HFFc6 (cell line): ENCODE measurements at places on chromosomes 3 and 15. TPM values are rescaled to one million over a fixed set of nuclear protein-coding genes. Genes with fewer than 3 reads are reported as not detected.
A peak's percentile ranks its signal among the peaks of the same experiment; 100 is the strongest.

Gene RASL12
- not detected in 3 replicates for total RNA-seq

Gene DZIP1L
- 6.6 and 9.7 TPM in 2 replicates for total RNA-seq

Gene WDR93
- not detected in 3 replicates for total RNA-seq

Gene LIPH
- total RNA-seq, result 0.20 to 0.90 TPM (median 0.57 TPM) in 3 replicates

Gene COMMD2
- total RNA-seq, result 27.6 and 32.1 TPM in 2 replicates

Gene USP4
- total RNA-seq, result 41.3 to 43.3 TPM (median 41.9 TPM) in 3 replicates

Gene HHLA2
- total RNA-seq, result not detected in 2 replicates

Gene RARB
- total RNA-seq, result 1.7 TPM in 1 of 2 replicates, not detected in the other

Gene ACAD11
- total RNA-seq, result 14.1 to 18.6 TPM (median 17.2 TPM) in 3 replicates

Gene DGKG
- total RNA-seq, result 0.15 to 0.46 TPM (median 0.31 TPM) in 3 replicates

DNA sequence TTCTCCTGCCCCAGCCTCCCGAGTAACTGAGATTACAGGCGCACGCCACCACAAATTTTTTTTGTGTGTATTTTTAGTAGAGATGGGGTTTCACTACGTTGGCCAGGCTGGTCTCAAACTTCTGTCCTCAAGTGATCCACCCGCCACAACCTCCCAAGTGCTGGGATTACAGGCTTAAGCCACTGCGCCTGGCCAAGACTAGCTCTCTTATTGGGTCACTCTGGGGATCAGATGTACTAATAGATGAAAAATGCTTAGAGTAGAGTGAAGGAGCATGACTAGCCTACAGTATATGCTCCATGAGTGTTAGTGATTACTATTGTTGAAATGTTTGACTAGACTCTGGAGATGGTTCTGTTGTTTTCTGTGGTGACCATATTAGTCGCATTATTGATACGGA, 21.8 kb downstream of the RARB start:
- DNase-seq, result no peak
- H3K36me3 ChIP-seq, result no peaks in the 10 kb centered on the region
- H3K27ac ChIP-seq, result no peak overlapping the region

- H3K36me3 ChIP-seq, result peaks cover 28% of the 10 kb centered on the region
- no peak for DNase-seq
- H3K27ac ChIP-seq, result no peak overlapping the region
- no peaks in the 10 kb centered on the region for H3K27me3 ChIP-seq
- H3K4me3 ChIP-seq, result no peak overlapping the region
- peaks cover 10% of the 10 kb centered on the region for H3K4me1 ChIP-seq
Measured at GRCh38 chr3:171095063-171095462, 68.5 kb upstream of the SLC2A2 start.

DNA sequence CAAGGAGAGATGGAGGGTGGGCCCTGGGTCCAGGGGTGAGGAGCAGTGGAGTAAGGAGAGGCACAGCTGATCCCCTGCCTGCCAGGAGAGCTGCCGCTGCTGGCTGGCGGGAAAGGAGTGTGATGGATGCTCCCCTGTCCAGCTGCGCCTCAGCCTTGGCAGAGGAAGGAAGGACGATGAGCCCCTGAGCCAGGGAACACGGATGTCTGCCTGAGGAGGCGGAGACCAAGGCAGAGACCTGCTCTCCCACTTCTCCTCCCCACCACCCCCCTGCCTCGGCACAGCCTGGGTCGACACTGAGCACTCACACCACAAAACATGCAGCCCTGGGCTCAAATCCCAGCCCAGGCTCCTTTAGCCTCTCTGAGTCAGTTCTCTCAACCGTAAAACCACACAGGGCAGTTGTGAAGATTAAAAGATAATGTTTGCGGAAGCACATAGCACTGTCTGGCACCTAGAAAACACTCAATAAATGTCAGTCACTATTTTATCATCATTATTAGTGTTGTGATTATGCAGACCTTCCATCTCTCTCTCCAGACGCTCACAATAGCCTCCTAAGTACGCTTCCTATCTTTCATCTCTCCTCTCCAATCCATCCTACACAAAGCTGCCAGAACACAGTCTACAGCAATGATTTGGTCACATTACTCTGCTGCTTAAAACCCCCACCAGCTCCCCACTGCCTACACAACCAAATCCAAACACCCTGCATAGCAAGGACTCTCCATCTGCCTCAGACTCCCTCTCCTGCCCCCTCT, 52.2 kb downstream of the SEMA5B start:
- H3K4me1 ChIP-seq, result peaks cover 38% of the 10 kb centered on the region
- H3K4me3 ChIP-seq, result peak overlapping the region; percentile 21; the same call in 1 of the 2 replicates
- peak; percentile 80 for DNase-seq
- peaks cover 50% of the 10 kb centered on the region for H3K27me3 ChIP-seq

DNA sequence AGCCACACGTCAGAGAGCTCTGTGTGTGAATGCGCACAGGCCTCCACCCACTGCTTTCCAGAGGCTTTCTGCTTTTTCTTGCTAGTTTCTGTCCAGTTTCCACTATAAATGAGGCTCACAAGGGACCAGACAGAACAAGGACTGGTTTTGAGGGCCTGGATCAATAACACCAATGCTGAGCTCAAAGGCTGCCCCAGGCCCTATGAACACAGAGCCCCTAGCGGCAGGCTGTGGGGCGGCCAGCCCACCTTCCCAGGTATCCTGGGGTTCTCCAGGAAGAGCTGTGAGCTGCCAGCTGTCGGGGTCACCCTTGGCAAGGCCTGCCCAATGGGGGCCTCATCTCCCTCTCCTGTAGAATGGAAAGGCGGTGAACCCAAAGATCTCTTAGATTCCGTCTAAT, 2.2 kb upstream of the ITIH3 start:
- no peak overlapping the region for H3K4me3 ChIP-seq
- H3K27ac ChIP-seq, result no peak overlapping the region
- peaks cover 27% of the 10 kb centered on the region for H3K27me3 ChIP-seq
- H3K4me1 ChIP-seq, result peaks cover 11% of the 10 kb centered on the region; the same call in 1 of the 2 replicates
- no peak for DNase-seq
- no peaks in the 10 kb centered on the region for H3K36me3 ChIP-seq

DNA sequence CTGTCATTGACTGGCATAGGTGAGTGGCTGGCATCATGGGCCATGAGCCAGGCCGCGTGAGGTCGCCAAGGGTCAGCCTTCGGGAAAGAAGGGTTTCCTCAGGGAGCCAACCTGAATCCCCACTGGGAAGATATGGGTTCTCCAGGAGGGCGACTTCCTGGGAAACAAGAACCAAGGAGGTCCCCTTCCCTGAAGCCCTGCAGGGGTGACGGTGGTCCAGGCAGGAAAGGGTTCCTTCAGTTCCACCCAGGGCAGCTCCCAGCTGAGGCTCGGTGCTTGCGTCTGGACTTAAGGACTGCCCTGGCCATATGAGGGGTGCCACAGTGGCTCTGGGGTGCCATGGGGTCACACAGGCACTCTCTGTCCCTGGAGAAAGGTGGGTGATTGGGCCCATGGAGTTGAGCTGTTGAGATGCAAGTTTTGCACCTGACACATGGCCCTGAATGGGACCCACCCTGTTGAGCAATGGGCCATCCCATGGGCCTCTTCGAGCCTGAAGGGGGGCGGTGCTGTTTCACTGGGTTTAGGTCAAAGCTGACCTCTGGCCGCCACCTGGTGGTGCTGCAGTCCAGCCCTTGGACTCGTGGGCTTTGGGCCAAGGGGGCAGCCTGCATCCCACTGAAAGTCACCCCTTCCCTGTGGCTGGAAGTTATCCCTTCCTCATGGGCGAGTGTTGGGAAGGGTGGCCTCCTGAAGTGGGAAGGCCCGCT, 228.1 kb downstream of the SNRPN start:
- H3K36me3 ChIP-seq, result no peaks in the 10 kb centered on the region; the same call in 1 of the 2 replicates
- peaks cover 4% of the 10 kb centered on the region; the same call in 1 of the 2 replicates for H3K27me3 ChIP-seq
- no peak for DNase-seq
- no peaks in the 10 kb centered on the region for H3K4me1 ChIP-seq
- no peak overlapping the region for H3K27ac ChIP-seq
- no peak overlapping the region for H3K4me3 ChIP-seq

- DNase-seq, result no peak
- no peak overlapping the region for H3K4me3 ChIP-seq
- no peak overlapping the region for H3K27ac ChIP-seq
- no peaks in the 10 kb centered on the region for H3K27me3 ChIP-seq
Measured at GRCh38 chr15:89774492-89774891, 1.6 kb upstream of the MESP2 start.

GRCh38 chr3:34382859-34383258, 584.4 kb downstream of the PDCD6IP start:
- no peaks in the 10 kb centered on the region for H3K36me3 ChIP-seq
- H3K27me3 ChIP-seq, result no peaks in the 10 kb centered on the region
- no peak overlapping the region for H3K4me3 ChIP-seq
- H3K27ac ChIP-seq, result no peak overlapping the region
- no peaks in the 10 kb centered on the region for H3K4me1 ChIP-seq

DNA sequence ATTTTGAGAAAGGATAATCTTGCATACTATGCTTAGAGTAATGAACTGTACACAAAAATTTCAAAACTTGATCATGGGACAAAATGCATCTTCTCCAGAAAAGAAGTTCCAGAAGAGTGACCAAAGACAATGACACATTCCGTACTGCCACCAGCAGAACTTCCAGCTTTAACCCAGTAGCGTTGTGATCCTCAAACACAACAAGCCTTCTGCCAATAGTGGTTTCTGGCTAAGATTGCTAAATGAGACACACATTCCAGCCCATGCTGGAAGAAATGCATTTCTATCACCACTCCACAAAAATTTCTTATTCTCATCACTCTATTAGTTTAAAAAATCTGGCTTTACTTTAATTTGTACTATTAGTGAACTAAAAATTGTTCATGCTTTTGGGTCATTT, 334.9 kb downstream of the TBC1D5 start:
- no peak for DNase-seq
- H3K27me3 ChIP-seq, result no peaks in the 10 kb centered on the region
- peaks cover 7% of the 10 kb centered on the region; the same call in 1 of the 2 replicates for H3K4me1 ChIP-seq

GRCh38 chr15:76222159-76222558, 89.1 kb downstream of the ETFA start:
- peaks cover 12% of the 10 kb centered on the region for H3K4me1 ChIP-seq
- no peak overlapping the region for H3K4me3 ChIP-seq
- peaks cover 22% of the 10 kb centered on the region for H3K36me3 ChIP-seq
- no peaks in the 10 kb centered on the region; the same call in 1 of the 2 replicates for H3K27me3 ChIP-seq
- DNase-seq, result no peak

- H3K36me3 ChIP-seq, result peaks cover 43% of the 10 kb centered on the region
- peaks cover 21% of the 10 kb centered on the region for H3K4me1 ChIP-seq
- H3K27me3 ChIP-seq, result no peaks in the 10 kb centered on the region
- no peak overlapping the region for H3K27ac ChIP-seq
Measured at GRCh38 chr3:16364323-16364722, 99.3 kb downstream of the OXNAD1 start.

GRCh38 chr15:38991701-38992100, 427.1 kb upstream of the RASGRP1 start:
- peaks cover 77% of the 10 kb centered on the region for H3K4me1 ChIP-seq
- H3K36me3 ChIP-seq, result no peaks in the 10 kb centered on the region
- no peaks in the 10 kb centered on the region; the same call in 1 of the 2 replicates for H3K27me3 ChIP-seq
- peak overlapping the region; percentile 62 for H3K27ac ChIP-seq

- H3K27ac ChIP-seq, result no peak overlapping the region
- no peaks in the 10 kb centered on the region; the same call in 1 of the 2 replicates for H3K27me3 ChIP-seq
- H3K4me1 ChIP-seq, result peaks cover 6% of the 10 kb centered on the region; the same call in 1 of the 2 replicates
- DNase-seq, result no peak
- H3K36me3 ChIP-seq, result no peaks in the 10 kb centered on the region
- no peak overlapping the region for H3K4me3 ChIP-seq
Measured at GRCh38 chr3:101149251-101149650, 156.0 kb upstream of the ABI3BP start.

- H3K36me3 ChIP-seq, result 0 out of 2 replicates have a peak, but pooled peaks cover 4% of the 10 kb centered on the region
- no peak overlapping the region for H3K27ac ChIP-seq
- peaks cover 43% of the 10 kb centered on the region for H3K4me1 ChIP-seq
- no peak for DNase-seq
Measured at GRCh38 chr3:101200461-101200860, 119.9 kb downstream of the IMPG2 start.

DNA sequence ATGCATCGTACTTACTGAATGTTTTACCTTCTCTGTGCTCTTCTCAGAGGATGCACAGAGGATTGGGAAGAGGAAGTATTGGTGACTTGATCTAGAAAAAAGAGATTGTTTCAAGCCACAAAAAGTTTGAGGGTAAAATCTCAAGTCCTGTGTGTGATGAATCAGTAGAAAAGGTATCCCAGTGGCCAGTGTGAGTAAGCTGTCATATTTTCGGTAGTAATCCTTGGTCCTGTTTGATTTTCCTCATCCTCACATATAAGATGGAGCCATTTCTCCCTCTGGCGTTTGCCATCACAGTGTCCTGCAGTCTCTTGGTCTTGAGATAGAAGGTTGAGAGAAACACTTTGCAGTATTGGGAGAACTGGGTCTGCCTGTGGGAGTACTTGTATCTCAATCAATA, 166.8 kb downstream of the LPP start:
- peak overlapping the region; percentile 54 for H3K4me3 ChIP-seq
- H3K4me1 ChIP-seq, result peaks cover 68% of the 10 kb centered on the region
- no peaks in the 10 kb centered on the region for H3K27me3 ChIP-seq
- H3K36me3 ChIP-seq, result peaks cover 19% of the 10 kb centered on the region
